Stimulated activated CD4-positive, alpha-beta T cell treated with anti-CD3 and anti-CD28 coated beads, TNF-alpha, amount 100 ng/mL, for 48 hours (primary cell): ENCODE measurements at places on chromosomes 1 and 21.

DNA sequence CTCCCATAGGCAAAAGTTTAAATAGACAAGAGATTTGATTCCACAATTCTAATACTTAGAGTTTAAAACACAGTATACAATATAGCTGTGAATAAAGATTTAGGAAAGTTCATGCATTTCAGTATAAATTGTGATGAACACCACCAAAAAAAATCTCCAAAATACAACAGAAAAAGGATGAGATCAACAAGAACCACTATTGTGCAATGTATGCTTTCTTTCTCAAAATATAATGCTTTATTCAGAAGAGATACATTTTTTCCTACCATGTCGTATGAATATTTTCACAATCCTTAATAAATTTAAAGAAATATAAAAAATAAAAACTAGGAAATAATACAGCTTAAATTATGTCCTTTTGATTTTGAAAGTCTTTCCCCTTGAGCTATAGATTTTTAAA, 1309.2 kb downstream of the MRPL39 start:
- DNase-seq = no peak

- no peak for DNase-seq
These were observed at the start of gene HOOK1 for GRCh38 chr1:59814901-59815825. TSS of gene HOOK1 (plus strand) at chr1:59814949. CDS start at chr1:59815118, 169 bp downstream.

DNA sequence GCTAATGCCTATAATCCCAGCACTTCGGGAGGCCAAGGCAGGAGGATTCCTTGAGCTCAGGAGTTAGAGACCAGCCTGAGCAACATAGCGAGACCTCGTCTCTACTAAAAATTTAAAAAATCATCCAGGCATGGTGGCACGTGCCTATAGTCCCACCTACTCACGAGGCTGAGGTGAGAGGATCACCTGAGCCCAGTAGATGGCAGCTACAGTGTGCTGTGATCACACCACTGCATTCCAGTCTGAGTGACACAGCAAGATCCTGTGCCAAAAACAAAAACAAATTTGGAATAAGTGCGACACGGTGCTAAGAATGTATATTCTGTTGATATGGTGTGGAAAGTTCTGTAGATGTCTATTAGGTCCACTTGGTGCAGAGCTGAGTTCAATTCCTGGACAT, 15.1 kb downstream of the USP33 start:
- no peak for DNase-seq

GRCh38 chr21:25189497-25189896, 417.8 kb downstream of the MRPL39 start:
- DNase-seq = no peak

- DNase-seq = no peak
These were observed 16.7 kb upstream of the DDAH1 start for GRCh38 chr1:85481688-85482087.

GRCh38 chr1:183077097-183077496, 53.9 kb downstream of the LAMC1 start:
- no peak for DNase-seq

DNA sequence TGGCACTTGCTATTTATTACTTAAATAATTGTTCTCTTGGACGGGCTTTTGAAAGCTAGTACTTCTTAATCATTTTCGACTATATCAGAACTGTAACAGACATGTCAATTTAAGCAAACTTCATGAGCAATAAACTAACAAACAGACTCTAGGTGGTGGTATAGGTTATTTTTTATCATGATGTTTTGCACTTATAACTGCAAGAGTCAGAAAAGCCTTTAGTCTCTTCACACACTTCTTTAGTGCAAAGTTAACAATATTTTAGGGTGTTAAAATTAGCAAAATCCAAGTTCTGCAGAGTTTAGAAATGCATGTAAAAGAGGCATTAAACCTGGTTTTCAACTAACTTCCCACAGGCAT, 2.2 kb downstream of the NRIP1 start:
- DNase-seq = no peak

GRCh38 chr1:115099693-115100050, 10.4 kb upstream of the TSPAN2 start:
- no peak for DNase-seq

DNA sequence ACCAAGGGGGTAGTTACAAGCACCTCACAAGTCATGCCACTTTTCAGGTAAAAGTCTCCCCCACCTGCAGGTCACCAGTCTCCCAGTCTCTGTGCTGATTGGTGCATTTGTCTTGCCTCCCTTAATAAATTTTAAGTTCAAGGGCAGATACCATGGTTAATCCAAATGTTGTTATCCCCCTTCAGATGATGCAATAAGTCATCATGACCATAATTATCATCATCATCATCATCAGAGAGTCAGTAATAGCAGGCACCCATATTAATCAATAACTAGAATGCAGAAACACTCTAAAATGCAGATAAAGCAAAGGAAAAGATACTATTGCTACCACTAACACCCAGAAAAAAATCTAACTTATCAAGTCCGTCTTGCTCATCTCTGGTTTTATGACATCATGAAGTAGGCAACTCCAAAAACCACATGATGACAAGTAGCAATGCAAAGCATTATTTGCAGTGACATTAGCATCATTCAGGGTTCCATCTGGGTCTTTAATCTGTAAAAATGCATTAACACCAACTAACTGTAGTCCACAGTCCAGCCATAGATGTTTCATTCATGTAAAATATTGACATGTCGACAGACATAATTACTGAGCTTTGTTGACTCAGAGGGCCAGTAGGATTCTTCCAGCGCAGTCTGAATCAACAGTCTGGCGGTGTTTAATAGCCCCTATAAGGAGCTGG, 492.0 kb upstream of the RUNX1 start:
- no peak for DNase-seq

- DNase-seq = no peak
These were observed 233.1 kb upstream of the USP24 start for GRCh38 chr1:55448261-55448660.

DNA sequence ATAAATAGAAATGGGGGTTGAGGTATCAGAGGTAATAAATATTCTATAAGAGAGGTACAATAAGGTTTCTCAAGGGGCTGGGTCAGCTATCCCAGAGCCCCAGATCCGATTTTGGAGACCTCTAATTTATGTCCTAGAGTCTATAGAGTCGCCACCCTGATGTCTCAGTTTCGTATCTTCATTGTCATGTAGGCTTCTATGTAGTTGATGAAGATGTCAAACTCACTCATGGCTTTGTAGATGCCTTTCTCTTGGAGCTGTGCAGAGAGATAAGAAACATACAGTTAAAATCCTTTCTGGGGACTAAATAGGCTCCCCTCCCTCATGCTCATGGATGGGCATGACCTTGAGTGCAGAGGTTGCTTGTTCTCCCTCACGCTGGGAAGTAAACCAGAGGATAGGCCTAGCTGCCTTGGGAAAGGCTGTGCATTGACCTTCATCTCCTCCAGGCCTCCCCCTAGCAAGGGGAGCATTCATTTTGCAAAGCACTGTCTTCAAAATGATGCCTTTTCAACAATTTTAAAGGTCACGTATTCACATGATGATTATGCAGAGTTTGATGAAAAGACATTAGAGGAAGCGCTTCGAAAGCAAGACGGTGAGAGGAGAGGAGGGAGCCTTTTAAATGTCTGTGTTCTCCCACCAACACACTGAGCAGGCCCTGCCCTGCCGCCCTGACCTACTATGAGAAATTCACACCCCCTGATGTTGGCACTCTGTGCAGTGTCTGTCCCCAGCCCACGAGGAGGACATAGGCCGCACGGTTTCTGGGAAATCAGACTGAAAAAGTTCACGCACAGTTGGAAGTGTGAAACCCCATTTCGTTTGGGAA, 1.9 kb upstream of the IL19 start:
- DNase-seq = no peak

DNA sequence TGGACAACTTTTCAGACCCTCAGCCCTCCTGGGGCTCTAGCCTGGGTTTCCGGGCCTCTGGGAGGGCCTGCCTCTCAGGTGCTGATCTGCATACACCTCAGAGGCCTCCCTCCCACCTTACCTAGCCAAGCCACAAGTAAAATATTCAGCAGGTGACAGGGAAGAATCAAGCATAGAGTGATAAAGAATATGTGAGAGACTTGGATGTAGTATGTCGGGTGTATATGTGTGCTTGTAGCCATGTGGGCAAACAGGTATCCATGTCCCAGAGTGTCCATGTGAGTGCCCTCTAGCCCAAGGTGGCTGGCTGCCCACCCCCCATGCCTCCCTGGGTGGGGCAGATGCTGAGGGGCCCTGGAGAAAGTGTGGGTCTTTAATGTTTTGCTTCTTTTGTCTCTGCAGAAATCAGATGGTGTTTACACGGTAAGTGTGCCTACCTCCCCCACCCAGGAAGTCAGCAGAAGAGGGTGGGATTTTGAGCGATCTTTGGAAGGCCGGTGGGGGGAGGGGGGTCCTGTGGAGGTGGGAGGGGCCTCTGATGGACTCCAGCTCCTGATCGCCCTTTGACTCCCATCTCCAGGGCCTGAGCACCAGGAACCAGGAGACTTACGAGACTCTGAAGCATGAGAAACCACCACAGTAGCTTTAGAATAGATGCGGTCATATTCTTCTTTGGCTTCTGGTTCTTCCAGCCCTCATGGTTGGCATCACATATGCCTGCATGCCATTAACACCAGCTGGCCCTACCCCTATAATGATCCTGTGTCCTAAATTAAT, 3.4 kb downstream of the FCER1G start:
- no peak for DNase-seq

DNA sequence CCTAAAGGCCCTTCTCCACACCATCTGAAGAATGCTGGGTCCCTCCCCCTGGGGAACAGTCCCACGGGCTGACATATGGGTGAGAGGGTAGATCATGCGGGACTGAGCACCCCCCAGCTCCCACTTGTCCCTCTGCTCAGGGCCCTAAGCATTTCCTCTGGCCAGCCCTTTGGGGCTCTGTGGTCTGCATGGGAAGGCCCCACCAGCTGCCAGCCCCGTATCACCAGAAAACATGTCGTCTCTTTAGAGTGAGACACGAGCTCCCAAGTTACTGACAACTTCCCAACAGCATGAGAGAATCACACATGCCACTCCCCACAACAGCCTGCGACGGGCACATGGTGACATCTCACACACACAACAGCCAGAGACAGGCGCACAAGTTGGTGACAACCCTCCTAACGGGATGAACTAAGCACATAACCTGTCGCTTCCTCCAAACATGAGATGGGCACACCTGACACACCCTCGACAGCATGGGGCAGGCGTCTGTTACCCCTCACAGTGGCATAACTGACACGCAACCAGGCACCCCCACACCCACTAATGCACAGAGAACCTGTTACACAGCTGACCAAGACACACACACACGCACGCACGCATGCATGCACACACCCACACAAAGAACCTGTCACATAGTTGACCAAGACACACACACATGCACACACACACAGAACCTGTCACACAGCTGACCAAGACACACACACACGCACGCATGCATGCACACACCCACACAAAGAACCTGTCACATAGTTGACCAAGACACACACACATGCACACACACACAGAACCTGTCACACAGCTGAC, 41.2 kb downstream of the AHDC1 start:
- no peak for DNase-seq

DNA sequence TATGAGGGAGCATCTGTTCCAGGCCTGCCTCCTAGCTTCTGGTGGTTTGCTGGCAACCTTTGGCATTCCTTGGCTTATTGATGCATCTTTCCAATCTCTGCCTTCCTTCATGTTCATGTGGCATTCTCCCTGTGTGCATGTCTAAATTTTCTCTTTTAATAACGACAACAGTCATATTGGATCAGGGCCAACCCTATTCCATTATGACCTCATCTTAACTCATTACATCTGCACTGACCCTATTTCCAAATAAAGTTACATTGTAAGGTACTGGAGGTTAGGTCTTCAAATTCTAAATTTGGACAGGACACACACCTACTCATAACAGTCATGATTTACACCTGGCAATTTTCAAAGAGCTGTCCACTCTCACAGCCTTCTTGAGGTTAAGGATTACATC, 117.2 kb upstream of the FGGY start:
- DNase-seq = no peak

GRCh38 chr1:11414926-11415538, 63.9 kb upstream of the DISP3 start:
- no peak for DNase-seq

DNA sequence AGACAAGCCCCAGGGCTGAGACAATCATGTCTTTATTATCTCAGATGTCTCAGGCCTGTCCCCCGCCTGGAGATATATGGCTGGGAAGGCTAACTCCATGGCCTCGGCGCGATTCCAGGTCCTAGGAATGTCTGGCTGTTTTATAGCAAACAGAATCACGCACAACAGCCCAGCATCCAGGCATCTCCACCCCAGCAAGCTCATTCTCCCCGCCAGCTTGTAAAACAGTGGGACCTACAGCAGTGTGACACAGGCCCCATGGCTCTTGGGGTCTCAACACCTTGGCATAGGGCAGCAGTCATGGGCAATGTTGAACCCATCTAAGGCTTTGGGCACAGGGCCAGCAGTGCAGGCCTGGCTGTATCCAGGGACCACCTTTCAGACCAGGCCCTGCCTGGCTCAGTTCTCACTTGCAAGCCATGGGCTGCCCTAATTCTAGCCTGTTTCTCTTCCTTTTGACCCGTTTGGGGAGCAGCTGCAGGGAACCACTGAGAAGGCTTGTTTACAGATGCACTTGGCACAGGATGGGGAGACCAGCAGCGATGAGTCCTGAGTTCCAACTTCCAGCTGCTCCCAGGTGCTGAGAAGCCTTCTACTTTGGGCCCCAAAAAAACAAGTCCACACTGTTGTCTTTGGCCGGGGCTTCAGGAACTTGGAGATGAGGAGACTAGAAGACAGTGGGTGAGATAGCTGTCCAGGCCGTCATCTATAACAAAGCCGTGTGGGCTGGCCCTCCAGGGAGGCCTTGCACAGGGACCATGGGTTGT, 34.4 kb downstream of the WNT4 start:
- no peak for DNase-seq

DNA sequence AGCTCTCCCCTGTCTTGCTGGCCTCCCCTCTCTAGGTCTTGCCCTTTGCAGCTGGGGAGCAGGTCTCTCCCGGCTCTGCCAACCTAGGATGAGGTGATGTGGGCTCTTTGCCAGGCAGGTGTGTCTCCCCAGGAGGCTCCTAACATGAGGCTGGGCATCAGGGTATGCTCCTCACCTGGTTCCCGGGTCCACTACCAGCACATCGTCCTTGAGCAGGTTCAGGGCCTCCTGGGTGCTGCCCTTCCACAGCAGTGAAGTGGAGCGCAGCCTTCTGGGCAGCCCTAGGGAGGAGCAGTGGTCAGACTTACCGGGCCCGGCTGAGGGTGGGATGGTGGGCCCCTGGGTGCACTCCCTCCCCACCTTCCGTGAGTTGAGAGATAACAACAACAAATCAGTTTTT, 17.5 kb downstream of the LACTBL1 start:
- DNase-seq = no peak

DNA sequence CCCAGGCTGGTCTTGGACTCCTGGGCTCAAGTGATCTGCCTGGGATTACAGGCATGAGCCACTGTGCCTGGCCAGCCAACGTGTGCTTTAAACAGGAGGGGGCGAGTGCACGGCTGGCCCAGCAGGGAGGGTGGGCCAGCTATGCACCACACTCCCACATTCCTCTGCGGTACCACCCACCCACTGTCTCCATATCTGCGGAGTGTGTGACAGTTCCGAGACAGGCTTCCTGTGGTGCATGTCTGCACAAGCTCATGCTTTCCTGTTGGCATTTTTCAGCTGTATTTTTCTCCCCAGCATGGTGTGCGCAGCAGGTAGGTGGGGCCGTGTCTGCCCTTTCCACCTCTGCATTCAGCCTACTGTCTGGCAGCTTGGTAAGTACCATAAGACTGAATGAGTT, 183.3 kb downstream of the AJAP1 start:
- DNase-seq = no peak
